ENCODE measurements at places on chromosomes 13 and 19.

DNA sequence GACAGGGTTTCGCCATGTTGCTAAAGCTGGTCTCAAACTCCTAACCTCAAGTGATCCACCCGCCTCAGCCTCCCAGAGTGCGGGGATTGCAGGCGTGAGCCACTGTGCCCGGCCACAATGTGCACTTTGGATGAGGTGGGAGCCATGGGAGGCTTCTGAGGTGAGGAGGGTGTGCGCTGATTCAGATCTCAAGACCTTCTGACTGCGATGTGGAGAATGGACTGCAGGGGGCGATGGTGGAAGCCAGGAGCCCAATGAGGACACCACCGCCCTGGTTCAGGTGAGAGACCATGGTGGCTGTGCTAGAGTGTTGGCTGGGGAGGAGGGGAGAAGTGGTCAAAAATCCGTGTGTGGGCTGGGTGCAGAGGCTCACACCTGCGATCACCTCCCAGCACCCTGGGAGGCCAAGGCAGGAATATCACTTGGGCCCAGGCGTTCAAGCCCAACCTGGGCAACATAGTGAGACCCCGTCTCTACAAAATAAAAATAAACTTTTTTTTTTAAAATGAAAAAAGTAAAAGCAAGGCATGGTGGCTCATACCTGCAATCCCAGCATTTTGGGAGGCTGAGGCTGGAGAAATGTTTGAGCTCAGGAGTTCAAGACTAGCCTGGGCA lies 5.6 kb downstream of the INAFM1 start:
- no peak for DNase-seq

DNA sequence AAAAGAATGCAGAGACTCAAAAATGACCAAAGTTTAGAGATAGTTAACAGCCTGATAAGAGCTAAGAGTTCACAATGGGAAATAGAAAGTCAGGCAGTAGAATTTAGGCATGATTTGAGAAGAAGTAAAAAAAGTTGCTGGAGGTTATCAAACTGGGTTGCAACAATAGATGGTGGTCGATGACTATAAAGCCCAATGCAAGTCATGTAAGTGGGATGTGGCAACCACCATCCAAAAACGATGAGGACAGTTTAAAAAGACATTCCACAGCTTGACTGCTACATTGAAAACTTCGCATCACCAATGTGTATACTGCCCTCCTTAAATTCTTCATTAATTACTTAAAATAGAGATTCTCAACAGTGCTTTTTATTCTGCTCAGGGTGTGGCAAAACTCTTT lies 19.7 kb downstream of the ELF1 start:
- DNase-seq, result no peak

DNA sequence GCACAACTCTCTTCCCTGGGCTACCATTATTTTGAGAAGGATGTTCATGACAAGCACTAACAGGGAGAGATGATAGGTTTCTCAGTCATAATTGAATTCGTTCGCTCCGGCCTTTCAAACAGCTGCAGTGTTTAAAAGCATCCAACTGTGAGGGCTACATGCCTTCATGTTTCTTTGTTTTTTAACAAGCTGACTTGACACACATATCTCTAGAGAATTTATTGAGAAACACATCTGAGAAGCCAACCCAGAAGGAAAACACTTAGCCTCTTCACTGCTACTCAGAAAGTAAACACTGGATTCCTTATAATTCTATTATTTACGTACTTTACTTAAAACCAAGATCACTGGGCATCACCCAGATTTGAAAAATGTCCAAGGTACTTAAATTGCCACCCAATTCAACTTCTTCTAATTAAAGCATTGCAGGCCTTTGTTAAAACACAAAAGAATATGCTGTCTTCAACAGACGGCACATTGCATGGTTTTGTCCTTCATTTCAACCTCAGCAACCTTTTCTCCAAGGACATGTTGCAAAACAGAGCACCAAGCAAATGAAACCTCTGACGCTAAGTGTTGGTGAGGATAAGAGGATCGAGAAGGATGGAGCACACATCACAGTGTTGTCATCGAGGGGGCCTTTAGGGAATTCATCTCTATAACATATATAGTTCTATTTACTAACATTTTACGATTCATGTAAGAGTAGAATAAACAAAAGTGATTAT lies 75.8 kb downstream of the TBC1D4 start:
- peak; percentile 32 for DNase-seq

DNA sequence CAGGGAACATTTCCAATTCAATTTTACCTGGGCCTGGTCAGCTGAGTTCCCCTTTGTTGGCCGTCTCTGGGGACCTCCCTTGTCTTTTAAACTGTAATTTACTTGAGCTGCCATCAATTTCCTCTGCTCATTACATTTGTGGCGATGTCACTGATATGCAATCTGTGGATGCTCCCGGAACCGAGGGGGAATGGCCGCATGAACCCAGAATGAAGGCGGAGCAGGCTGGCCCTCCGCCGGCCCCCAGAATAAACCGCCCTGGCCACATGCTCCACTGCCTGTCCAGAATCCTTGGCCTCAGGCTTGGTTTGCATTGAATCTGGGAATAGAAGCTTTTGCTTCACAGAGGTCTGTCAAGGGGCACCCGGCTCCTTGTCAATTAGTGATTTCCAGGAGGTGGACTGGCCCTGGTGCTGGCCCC lies 276.8 kb downstream of the TEX29 start:
- no peak for DNase-seq

DNA sequence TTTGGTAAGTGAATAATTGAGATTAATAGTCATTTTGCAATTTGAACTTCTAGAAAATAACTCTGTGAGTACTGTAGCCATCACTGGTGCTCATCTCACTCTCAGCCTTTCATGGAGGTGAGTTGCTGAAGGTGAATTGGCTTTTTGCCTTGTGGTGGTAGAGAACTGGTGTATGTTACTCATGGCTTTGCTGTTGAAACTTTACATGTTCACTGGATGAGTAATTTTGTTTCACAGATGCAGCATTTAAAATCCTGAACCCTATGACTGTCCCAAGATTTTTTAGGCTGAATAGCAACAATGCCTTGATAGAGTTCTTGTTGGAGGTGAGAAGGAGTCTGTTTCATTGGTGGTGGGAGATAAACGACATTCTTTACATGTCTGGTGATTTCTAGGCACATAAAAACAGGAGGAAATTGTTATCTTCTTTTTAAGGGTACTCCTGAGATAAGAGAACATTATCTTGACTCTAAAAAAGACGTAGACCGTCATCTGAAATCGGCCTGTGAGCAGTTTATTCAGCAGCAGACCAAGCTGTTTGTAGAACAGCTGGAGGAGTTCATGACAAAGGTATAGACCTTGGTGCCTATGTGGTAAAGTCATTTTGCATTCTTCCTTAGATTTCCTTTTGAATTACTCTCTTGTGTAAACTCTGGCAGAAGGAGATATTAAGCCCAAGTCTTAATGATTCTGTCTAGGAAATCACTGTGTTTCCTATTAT lies 53.9 kb downstream of the COG3 start:
- DNase-seq, result no peak

DNA sequence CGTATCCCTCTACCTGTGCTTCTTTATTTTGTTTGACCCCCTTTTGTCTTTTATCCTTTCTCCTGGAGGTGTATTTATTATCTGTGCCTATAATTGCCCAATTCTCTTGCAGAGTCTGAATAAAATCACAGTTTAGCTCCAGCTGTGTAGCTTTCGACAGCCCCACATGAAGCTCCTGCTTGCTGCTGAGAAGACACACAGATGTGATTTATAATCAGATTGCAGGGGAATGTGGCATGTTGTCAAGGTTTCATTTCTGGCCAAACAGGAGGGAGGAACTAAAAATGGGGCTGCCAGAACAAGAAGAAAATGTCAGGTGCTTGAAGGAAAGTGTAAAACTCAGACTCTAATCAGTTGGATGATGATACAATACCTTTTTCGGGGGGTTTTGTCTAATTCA lies 22.7 kb downstream of the CCNA1 start:
- DNase-seq, result no peak
